ENCODE measurements at places on chromosomes 4 and X.

DNA sequence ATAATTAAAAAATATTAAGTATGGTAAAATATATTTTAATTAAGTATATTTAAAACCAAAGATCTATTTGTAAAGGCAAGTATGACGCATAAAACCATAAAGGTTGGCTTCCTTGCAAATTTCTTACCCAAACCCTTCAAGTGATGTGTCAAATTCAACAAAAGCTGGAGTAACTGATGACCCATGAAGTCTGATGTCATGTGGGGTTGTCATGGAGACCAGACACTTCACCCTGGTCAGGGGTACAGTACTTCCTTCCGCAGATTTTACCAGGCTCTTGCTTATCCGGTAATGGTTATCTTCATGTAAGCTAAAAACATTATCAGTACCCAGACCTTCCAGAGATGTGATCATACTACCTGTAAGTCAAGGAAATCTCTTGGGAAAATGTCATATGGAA is 170.1 kb downstream of the WDFY3 start:
- no peak for DNase-seq

DNA sequence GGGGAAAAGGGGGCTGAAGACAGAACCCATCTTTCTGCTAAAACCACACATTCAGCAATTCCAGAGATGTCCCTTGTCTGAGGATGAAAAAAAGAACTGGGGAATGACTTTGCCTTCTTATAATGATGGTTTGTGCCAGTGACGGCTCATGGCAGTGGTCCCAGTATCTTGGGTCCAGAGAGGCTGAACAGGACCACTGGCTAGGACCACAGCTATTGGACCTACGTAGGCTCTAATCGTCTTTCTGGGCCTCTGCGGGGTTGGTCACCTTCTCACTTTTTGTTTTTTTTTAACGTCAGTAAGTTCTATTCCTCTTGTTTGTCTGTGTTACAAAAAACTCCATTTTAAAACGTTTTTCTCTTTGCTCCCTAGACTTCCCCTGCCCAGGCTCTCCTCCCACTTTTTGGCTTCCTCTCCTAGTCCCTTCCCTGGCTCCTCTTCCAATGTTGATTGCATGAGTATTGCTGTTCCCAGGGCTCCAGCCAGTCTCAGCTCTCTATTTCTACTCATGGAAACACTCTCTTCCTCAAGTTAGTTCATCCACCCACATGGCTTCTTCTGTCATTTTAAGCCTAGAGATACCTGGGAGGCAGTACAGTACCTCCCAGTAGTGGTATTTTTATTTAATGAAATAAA is 52.6 kb upstream of the STX18 start:
- DNase-seq = no peak

DNA sequence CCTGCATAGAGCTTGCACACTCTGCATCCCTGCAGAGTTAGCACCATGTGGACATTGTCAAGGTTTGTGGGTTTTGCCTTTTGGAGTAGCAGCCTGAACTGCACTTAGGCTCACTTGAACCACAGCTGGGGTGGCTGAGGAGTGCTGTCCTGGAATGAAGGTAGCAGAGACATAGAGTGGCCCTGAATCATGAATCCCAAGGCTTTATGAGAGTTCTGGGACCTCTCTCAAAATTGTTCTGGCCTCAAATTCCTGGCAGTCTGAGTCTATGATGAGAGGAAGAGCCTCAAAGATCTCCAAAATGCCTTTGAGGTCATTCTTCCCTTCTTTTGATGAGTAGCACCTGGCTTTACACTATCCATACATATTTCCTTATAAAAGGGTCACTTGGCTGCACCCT is 37.1 kb upstream of the ADH1C start:
- DNase-seq = no peak

DNA sequence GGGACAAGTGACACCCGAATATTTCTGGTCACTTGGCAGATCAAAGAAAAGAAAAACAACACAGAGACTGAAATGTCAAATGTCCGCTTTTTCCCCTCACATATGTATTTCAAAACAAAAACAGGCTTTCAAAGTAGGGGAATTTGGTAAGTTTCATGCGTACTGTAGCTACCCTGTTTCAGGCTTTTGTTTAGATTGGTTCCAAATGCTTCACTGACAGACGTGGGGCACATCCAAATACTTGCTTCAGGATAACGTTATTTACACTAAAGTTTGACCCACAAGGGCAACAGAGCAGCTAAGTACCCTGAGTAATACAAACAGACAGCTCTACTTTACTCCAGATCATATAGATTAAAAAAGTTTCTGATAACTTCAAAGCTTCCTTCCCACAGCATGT is 804.5 kb upstream of the POU3F4 start:
- peak; percentile 1 for DNase-seq

DNA sequence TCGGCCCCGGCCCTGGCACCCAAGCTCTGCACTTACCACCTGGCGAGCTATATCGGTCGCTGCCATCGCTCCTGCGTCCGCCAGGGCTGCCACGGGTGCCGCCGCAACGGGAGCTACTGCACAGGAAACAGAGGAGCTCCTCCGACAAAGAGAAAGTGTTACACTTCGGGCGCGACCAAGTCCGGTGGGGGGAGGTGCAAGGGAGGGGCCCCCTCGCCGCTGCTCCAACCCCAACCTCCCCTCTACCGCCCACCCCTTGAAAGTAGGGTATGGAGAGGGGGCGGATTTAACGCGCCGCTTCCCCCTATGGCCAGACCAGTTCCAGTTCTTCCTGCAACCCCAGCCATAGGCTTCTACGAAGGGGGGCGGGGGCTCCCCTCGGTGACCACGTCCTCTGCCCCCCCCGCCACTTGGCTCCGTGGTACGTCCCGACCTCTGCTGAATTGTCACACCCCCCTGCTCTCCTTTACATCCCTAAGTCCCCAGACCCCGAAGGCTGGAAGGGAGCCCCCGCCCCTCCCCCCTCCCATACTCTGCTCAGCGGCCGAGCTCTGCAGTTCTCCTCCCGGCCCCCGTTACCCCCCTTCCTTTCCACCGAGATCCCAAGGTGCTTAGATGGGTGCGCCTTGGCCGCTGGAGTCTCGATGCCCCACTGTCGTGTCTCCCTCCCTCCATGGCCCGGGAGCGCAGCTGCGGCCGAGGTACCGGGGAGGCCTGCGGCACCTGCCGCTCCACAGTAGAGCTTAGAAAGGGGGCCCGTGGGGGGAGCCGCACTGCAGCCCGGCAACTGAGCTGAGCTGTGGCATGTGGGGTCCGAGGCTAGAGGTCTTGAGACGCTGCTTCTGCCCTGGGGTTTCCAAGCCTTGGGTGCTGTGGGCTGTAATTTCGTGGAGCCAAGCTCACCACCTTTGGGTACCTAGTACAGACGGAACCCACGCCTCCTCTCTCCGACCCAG is at the start of gene SEPTIN6:
Gene SEPTIN6, minus strand, starts transcription at position 129 of the 956 bp plus-strand sequence. Its CDS starts 63 bp downstream, at position 66.
- no peak for DNase-seq

GRCh38 chr4:95272036-95272435 is 276.7 kb downstream of the UNC5C start:
- no peak for DNase-seq

DNA sequence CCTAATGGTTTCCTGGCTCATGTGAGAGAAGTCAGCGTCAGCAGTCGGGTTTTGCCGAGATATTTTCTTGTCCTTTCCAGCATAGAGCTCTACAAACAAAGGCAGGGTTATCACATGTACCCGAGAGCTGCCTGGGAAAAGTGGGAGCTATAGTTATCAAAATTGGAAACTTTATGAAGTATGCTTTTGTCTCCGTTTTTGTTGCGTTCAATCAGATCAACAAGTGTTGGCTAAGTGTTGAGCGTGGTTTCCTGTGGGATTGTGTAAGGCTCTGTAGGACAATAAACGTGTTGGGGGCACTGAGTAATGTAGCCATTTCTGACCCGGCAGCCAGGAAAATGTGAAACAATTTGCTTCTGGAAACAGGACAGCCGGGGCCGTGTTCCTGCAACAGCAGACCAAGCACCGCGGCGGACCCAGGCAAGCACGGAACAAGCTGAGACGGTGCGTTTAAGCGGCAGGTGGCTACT is at the start of gene BMX:
Gene BMX, plus strand, starts transcription at position 311 of the 470 bp plus-strand sequence. CDS start 7,547 bp downstream, outside the sequence.
- no peak for DNase-seq

- peak; percentile 39 for DNase-seq
Observed at GRCh38 chrX:135345107-135345589, 35.9 kb downstream of the ETDC start.

- DNase-seq = peak; percentile 27
Observed at GRCh38 chrX:119552508-119552907, 12.7 kb downstream of the STEEP1 start.

- DNase-seq = no peak
Observed at GRCh38 chr4:71270901-71271300, 67.9 kb upstream of the SLC4A4 start.

DNA sequence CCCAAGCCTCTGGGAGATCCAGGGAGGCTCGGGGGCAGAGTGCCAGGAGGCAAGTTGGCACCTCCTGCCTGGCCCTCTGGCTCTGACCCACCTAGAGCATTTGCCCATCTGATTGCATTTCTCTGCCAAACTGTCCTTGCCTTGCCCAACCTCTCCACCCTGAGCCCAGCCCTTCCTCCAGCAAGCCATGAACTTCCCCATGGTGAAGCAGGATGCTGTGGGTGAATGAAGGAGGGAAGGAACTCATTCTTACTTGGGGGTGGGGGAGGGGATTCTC is 9.3 kb upstream of the CNGA2 start:
- DNase-seq = no peak

- no peak for DNase-seq
Observed at GRCh38 chrX:51215266-51215665, 117.4 kb upstream of the NUDT10 start.

DNA sequence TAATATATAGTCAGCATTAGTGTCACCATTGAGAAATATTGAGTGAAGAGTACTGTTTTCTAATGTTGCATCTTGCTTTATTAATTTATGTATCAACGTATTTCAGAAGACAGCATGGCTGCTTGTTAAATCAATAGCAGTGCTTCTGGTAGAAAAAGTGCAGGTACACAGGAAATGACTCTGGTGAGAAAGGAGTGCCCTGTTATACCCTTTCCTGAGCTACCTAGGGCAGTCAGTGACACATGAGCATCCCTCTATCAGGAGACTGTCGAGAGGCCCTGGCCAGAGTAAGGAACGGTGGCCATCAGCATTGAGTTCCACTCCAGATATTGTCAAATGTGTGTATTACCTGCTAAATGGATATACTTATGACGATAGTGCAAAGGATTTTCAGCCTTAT is 42.1 kb downstream of the SCML1 start:
- DNase-seq = no peak

- DNase-seq = no peak
Observed at GRCh38 chr4:185682236-185682635, 129.8 kb downstream of the SORBS2 start.

DNA sequence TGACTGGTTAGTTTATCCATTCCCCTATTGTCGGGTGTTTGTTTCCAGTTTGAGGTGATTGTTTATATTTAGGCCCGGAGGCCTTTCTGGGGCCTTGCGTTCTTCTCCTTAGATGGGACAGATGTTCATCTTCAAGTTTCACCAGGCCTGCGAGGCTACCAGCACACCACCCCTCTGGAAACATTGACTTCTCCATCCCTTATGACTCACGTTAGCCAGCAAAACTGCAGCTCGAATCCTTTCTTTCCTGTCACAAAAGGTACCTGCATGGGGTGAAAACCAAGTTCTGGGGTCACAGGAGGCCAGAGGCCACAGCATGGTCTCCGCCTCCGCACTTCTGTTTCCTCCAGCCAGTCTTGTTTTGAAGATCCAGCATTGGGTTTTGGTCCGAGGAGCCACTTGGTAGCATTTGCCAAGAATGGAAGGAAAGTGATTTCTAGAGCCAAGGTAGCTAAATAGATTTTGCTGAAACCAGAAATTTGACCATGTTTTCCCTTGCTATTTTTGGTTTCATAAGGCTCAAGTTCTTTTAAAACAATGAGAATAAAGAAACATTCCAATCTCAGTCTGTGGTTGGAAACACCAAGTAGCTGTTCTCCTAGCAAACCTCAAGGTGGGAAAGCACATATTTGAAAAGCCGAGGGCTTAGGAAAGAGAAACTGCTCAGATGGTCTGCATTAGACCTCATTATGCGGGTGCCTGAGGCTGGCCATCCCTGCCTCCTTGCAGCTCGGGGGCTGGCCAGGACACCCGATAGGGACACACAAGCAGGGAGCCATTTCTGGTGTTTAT is 5.6 kb downstream of the NYX start:
- DNase-seq = peak; percentile 47

DNA sequence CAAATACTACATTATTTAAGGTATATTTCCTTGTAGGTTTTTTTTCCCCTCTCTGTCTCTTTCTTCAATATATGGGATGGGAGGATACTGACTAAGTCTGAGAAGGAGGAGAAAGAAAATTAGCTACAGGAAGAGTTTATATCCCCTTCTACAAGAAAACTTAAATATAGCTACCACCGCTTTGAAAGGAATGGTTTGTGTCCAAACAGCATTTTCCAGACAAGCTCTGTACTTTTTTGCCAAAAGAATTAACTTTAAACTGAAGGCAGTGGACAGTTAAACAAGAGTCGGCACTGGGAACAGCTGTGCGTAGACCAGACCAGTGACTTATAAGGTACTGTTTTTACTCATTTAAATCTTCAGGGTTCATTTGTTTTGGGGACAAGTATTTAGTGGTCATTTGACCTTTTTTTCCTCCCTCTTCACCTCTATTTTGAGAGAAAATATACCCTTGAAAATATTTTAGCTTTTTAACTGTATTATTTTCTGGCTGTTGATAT is 303.7 kb downstream of the ARHGAP24 start:
- no peak for DNase-seq

GRCh38 chr4:89788206-89789072 is 48.5 kb downstream of the SNCA start:
- DNase-seq = no peak

DNA sequence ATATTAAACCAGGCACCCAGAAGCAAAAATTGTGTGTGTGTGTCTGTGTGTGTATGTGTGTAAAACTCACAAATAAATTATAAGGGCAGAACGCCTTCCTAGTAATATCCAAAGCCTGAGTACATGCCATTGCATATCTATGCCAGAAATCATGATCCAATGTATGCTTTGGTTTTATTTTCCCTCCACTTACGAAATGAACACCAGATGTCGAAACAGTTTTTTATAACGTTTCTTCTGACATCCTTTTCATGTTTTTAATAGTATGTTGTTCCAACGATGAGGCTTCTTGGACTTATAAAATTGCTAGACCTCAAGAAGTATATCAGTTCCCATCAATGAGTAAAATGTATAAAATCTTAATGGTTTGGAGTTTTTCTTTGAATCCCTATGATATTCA is 55.4 kb downstream of the KCNIP4 start:
- DNase-seq = peak; percentile 46

DNA sequence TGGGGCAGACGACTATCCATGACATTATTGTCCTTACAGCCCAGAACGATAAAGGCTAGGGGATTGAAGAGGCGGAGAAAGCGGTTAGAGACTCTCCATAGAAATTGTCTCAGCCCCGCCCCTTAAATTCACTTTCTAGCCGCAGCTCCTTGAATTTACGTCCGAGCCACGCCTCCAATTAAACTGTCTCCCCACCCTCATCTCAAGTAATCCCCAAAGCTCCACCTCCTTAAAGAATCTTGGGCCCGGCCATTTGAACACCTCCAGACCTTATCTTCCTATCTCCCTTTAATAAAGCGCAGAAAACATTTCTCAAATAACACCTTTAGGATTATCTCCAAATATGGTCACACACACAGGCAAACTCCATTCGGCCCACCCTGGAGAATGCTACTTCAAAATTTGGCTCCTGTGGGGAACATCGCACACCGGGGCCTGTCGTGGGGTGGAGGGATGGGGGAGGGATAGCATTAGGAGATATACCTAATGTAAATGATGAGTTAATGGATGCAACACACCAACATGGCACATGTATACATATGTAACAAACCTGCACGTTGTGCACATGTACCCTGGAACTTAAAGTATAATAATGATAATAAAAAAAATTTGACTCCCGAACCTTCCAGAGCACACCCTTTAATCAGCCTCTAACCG is 7.2 kb upstream of the MAGIX start:
- DNase-seq = no peak

- no peak for DNase-seq
Observed at GRCh38 chr4:23009093-23009492, 316.4 kb downstream of the GBA3 start.

- DNase-seq = peak; percentile 35
Observed at GRCh38 chrX:22699581-22700091, 300.1 kb upstream of the DDX53 start.
